ENCODE measurements at places on chromosomes 6 and 20.

GRCh38 chr6:53284901-53285300, 63.8 kb downstream of the ELOVL5 start:
- no peak for DNase-seq

GRCh38 chr6:40392589-40392988, 194.6 kb downstream of the LRFN2 start:
- DNase-seq = no peak

DNA sequence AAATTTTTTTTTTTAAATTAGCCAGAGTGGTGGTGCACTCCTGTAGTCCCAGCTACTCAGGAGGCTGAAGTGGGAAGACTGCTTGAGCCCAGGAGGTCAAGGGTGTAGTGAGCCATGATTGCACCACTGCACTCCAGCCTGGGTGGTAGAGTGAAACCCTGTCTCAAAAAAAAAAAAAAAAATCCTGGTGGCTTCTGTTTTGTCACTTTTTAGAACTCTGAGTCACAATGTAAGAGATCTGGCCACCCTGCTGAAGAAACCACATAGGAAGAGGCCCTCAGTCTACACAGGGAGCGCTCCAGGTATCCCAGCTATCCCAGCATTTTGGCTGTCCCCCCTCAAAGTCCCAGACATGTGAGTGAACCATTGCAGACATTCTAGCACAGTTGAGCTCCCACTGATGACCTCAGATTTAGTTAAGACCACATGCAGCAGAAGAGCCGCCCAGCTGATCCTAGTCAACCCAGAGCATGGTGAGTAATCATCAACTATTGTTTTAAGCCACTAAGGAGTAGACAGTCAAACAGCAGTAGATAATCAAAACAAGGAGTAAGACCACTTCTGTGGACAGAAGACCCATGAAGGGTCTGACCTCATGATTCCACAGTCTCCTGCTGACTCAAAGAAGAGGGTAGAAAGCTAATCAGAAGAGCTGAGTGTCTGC, 12.7 kb upstream of the ARFGEF2 start:
- no peak for DNase-seq

DNA sequence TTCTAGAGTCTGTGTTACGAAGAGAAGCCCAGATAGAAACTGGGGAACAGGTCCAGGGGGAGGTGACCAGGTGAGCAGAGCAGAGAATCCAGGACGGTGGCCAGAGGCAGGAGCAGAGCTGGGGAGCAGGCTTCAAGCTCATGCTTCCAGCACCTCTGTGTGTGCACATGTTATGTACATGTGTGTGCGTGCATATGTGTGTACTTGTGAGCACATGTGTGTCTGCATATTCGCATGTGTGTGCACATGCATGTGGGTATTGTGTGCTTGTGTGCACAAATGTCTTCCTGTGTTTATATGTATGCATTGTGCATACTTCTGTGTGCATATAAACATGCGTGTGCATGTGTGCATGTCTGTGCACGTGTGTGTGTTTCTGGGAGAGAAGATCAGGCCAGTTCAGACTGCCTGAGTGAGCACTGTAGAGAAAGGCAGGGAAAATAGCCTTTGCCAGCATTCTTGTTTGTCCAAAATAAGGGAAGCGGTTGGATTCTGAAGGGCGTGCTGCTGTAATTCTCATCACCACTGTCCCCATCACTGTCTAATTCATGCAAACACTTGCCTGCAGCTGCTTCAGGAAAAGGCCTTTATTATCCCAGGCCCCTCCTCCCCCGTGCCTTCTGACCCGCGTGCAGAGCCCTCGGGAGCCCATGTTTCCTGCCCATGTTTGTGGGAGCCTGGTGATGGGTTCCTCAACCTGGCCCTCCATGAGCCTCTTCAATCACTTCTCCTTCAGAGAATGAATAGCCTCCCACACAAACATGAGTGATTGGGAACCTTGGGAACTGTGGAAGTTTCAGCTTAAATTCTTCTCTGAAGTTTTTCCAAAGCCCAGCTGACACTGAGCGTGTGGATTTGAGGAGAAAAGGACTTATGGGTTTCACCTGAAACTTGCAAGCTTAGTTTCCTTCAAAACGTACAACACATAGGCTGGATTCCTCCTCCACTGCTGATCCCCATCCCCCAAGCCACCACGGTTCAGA, 161.7 kb upstream of the AFDN start:
- no peak for DNase-seq

GRCh38 chr20:19885939-19886660, 128.0 kb downstream of the RIN2 start:
- no peak for DNase-seq

GRCh38 chr20:50346374-50347283, 156.0 kb downstream of the CEBPB start:
- no peak for DNase-seq

DNA sequence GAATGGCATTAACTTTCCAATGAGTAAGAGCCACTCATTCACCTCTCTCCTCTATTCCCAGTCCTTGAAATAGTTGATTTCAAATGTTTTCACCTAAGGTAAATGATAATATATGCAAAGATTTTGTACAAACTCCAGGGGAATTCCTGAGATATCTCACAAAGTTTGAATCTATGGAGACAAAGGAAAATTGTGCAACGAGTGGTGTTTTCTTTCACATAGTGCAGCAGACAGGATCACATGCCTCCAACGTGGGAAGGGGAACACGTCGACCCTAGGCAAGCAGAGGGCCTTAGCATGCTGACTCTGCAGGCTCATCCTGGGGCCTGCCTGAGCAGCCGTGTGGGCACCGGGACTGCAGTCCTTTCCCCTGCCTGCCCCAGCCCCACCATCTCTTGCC, 195.6 kb upstream of the THBS2 start:
- DNase-seq = no peak

DNA sequence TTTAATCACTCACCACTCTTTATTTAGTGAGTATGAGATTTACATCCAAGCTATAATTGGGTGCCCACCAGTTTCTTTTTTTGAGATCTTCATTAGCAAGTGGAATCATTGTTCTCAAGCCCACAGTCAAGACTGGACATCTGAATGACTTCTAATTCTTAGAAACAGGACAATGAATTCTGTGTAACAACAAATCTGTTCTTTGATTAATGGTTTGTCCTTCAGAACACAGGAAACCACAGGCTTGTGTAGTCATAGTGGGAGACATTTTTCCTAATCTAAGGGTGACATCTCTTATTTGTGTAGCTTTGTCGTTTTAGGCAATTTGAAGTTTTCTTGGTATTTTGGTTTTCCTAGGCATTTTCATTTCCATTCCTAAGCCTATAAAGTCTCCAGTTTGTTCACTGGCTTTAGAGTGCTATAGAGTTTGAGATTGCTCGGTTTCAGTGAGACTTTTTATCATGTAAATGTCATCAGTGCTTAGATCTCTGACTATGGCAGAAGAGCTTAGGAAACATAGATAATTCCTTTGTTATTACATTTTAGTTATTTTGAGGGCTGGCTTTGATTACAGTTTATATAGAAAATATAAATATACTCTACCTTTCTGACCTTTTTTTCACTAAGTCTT, 903.9 kb upstream of the MAP3K7 start:
- DNase-seq = no peak

- DNase-seq = no peak
These were observed 13.4 kb upstream of the COL12A1 start for GRCh38 chr6:75219263-75219662.

GRCh38 chr20:1267809-1268374, 1.8 kb downstream of the SNPH start:
- no peak for DNase-seq

DNA sequence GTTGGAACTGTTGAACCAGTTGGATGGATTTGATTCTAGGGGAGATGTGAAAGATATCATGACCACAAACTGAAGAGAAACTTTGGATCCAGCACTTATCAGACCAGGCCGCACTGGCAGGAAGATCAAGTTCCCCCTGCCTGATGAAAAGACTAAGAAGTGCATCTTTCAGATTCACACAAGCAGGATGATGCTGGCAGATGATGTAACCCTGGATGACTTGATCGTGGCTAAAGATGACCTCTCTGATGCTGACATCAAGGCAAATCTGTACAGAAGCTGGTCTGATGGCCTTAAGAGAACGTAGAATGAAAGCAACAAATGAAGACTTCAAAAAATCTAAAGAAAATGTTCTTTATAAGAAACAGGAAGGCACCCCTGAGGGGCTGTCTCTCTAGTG, 72.8 kb upstream of the CDYL start:
- DNase-seq = no peak

GRCh38 chr6:14618759-14619418, 501.3 kb downstream of the CD83 start:
- DNase-seq = no peak

DNA sequence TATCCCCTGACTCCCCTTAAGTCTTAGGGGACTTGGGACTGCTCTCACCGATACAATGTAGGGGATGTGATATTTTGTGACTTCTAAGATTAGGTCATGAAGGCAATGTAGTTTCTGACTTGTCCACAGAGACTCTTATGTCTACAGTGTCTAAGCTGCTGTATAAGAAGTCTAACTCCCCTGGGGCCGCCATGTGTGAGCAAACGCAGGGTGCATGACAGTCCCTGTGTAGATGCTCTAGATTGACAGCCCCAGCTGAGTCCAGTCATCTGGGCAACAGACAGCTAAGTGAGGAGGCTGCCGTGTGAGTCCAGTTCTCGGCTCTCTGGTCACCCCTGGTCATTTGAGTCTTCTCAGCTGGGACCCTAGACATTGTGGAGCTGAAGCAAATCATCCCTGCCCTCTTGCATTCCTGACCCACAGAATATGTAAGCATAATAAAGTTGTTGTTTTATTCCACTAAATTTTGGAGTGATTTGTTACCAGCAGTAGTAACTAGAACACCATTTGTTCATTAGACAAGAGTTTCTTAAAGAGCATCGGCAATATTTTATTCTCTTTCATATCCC, 743.3 kb upstream of the CHD6 start:
- no peak for DNase-seq

DNA sequence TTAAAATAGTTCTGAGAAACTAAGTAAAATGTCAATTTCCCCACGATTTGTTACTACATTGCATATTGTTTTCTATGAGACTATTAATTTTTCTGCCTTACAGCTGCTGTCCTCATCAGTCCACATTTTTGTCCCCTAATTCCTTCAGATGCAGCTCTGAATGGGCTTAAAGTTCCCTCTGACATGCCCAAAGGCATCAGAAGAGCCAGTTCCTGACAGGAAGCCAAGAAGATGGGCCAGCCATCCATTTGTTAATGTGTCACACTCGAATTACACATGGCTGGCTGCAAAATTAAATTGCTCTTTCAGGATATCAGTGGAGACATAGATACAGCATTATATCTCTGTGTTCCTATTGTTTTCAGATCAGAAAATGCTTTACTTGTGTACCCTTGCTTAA, 1223.0 kb downstream of the EPHA7 start:
- no peak for DNase-seq

DNA sequence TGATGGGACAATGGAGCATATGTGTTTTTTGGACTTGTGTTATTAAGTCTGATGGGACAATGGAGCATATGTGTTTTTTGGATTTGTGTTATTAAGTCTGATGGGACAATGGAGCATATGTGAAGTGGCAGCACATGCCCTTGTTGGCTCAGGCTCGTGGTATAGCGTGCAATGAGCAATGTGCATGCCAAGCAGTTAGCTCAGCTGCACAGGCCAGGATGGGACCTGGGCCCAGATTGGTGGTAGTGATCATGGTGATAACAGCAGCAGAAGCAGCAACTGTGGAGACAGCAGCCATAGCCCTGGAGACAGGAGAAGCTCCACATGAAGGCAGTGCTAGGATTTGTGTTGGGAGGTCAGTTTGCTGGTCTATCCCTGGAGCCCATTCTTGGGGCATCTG, 61.1 kb downstream of the IL20RA start:
- DNase-seq = no peak

DNA sequence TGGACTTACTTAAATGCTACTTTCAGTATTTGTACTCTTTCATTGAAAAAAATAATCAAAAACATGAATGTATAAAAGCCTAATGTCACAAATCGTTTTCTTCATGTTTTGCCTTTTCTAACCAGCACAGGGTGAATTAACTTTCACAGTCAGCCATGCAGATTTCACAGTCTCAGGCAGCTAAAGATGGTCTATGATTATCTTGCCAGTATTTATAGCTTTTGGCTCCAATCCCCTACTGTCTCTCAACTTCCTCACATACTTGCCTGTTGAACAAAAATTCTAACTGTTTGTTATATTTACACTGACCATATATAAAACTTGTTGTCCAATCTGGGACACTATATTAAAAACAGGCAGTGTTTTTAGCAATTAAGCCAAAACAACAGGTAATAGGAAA, 358.2 kb downstream of the ARHGAP18 start:
- DNase-seq = no peak

DNA sequence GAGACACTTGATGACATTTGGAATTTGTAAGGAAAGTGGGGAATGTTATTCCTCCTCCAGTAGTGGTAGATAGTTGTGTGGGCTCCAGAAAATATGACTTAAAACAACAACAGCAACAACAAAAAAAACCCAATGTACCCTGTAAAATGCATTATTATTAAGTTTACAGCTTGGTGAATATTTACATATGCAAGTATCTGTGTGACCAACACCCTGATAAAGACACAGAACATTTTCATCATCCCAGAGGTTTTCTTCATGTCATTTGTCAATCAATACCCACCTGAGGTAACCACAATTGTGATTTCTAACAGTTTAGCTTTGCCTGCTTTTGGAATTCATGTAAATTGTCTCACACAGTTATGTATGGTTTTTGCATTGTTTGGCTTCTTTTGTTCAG, 152.1 kb upstream of the GRIK2 start:
- DNase-seq = no peak

- no peak for DNase-seq
These were observed 9.3 kb downstream of the DEFB123 start for GRCh38 chr20:31449511-31450414.

- no peak for DNase-seq
These were observed 517.5 kb downstream of the CDKAL1 start for GRCh38 chr6:21051777-21052176.

DNA sequence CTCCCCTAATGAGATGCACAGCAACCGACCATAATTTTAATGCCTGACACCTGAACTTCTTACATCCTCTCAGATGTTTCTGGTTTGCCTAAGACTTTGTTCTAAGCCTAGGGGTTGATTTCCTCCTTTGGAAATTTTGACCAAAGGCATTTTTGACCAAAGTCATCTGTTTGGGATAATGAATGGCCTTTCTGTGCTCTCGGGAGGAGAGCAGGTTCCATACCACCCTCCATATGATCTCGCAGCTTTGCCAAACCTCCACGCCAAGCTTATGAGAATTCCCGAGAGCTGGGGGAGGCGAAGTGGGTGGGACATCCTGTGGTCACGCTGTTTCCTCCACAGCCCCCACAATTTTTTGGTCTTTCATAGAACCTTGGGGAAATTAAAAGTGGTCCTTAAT, 91.7 kb downstream of the SCML4 start:
- no peak for DNase-seq

DNA sequence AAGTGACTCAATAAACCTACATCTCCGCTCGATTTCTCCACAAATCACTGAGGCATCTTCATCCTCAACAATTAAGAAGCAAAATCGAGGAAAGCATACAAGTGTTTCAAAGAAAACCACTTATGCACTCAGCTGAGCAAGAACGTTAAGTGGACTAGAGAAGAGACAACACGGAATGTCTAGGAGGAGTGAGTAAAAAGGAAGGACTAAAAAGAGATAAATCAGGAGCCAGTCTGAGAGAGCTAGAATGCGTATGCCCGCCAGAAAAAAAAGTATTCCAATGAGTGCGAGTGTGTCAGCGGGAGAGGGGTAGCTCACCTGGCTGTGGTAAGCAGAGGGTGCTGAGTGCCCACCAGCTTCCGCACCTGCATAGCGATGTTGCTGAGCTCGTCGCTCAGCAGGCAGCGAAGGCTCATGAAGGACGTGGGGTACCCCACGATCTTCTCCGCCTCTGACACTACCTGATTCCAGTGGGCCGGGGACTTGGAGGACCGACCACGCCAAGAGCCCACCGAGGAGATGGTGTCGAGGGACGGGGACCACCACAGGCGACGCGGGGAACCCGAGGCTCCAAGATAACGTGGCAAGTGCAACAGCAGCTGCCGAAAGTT, 587 bp downstream of the PDSS2 start:
- no peak for DNase-seq

Data from activated naive CD4-positive, alpha-beta T cell (primary cell).